NCI-H2029 (cell line): ENCODE measurements at places on chromosomes 2 and 18.

GRCh38 chr2:151817929-151818328, 10.3 kb downstream of the ARL5A start:
- no peak for DNase-seq

DNA sequence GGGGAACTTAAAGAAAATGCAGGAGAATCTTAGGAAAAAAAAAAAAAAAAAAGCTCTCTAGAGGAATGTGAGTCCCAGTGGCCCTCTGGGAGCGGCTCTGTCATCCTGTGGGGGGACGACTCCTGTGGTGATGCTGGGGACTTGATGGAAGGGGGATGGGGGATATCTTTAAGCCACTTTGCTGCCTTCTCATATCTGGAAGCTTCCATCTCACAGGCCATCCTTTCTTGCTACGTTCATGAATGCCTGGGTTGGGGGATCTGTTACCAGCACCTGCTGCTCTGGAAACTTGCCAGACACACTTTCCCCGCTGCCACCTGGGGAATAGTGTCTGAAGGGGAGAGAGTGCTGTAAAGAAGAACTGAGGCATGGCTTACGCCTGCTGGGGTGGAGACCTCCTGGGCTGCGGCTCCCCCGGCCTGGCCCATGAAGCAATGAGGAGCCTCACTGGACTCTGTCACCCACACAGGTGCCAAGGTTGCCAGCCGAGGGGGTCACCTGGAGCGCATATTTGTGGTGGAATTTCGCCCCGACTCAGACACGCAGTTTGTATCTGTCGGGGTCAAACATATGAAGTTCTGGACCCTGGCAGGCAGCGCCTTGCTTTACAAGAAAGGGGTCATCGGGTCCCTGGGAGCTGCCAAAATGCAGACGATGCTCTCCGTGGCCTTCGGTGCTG, 92.8 kb downstream of the RTN4 start:
- no peak for DNase-seq

DNA sequence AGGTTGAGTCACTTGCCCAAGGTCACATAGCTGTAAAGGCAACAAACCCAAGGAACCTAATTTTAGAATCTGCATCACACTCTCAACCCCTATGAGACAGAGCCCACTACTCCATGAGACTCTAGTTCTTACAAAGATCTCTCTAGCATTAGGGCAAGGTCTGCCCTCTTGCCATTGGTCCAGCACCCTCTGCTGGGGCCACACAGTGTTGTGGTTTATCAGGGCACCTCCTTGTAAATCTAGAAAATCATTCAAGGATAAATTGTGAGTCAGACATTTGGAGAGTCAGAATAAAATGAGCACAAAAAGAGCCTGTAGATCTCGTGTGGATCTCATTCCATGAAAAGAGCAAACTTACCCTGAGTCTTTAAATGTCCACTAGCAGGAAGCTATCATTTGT, 91.2 kb downstream of the SLC8A1 start:
- no peak for DNase-seq

GRCh38 chr2:10462178-10463083, 14.3 kb upstream of the ODC1 start:
- no peak for DNase-seq

DNA sequence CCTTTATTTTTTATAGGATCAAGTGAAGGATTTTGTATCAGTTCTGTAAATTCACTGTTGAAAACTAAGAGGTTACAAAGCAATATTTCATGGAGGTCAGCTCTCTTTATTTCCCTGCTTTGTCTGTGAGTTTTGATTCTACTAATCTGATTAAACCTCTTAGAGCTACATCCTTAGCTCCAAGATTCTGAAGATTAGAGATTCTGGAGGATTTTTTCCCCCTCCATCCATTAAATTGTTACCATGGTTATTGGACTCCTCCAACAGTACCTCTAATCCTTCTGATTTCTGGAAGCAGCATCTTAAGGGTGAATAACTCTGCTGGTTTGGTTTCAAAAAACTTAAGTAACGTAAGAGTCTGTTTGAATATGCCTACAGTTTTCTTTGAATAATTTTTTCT, 110.0 kb downstream of the TANC1 start:
- no peak for DNase-seq

DNA sequence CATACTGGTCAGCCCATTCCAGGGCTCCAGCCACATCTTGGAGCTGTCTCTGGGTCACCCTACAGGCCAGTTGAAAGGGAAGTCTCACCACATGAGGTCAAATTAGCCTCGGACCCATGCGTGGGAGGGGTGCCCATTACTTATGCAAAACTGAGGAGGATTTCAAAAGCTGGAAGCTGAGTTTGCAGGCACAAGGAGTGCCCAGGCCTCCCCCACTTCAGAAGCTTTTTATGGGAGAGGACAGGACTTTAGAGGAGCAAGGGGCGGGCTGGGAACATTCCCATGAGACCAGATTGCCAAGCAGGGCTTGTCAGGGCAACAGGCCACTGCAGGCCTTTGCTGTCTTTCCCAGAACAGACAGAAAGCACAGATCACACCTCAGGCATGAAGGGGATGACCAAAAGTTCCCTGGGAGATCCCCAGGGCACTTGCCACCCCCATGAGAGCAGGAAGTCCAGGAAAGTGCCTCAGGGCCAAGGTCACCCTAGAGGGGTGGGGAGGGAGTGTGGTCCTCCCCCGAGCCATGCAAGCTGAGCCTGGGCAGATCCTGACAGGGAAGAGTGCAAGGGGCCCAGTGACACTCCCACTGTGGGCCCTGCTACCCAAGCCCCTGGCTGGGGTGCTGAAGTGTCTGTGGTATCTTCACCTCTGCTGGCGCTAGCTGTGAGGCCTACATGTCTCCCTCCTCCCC, 267.7 kb downstream of the BCL11A start:
- no peak for DNase-seq

DNA sequence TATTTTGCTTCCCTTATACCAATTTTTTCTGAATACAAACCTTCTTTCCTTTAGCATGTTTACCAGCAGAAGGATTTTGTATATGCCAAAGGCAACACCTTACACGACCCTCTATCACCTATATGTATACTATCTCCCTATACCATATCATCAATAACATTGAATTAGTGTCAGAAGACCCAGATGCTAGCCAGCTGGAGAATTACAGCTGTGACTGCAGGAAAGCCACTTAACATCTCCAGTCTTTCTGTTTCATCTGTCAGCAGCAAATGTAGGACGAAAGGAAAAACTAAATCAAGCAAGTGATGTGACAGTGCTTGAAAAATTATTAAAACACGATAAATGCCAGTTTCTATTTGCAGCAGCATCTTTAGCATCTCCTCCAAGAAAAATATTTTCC, 193.7 kb downstream of the STK39 start:
- DNase-seq, result no peak

GRCh38 chr2:29119211-29119610, 4.0 kb downstream of the CLIP4 start:
- DNase-seq, result no peak

- DNase-seq, result no peak
Observed at GRCh38 chr18:22980394-22980793, 47.3 kb downstream of the RBBP8 start.

GRCh38 chr2:54678719-54679118, 44.7 kb upstream of the EML6 start:
- DNase-seq, result no peak

DNA sequence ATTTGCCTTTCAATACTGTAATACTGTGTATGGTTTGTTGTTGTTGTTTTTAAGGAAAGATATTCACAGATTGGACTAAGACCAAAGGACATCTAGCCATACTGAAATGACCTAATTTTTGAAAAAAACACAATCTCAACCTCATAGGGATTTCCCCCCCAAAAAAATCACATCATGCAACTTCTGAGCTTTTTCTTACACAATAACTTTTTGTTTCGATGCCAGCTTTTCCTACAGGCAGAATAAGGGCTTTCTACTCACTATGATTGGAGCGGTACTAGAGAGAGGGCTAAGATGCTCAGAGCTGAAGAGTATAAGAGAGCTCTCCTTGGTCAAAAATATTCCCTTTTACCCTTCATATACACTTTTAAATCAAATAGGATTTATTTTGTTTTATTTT, 32.4 kb upstream of the SLC3A1 start:
- no peak for DNase-seq

GRCh38 chr2:67374481-67374880, 22.7 kb upstream of the ETAA1 start:
- no peak for DNase-seq

- no peak for DNase-seq
Observed at GRCh38 chr2:171807831-171808393, 86.1 kb downstream of the SLC25A12 start.

GRCh38 chr2:12890066-12890465, 173.3 kb downstream of the TRIB2 start:
- DNase-seq, result no peak

GRCh38 chr2:33021542-33022227, 74.9 kb downstream of the LTBP1 start:
- no peak for DNase-seq

- DNase-seq, result no peak
Observed at GRCh38 chr2:217147818-217148217, 288.0 kb upstream of the TNP1 start.

DNA sequence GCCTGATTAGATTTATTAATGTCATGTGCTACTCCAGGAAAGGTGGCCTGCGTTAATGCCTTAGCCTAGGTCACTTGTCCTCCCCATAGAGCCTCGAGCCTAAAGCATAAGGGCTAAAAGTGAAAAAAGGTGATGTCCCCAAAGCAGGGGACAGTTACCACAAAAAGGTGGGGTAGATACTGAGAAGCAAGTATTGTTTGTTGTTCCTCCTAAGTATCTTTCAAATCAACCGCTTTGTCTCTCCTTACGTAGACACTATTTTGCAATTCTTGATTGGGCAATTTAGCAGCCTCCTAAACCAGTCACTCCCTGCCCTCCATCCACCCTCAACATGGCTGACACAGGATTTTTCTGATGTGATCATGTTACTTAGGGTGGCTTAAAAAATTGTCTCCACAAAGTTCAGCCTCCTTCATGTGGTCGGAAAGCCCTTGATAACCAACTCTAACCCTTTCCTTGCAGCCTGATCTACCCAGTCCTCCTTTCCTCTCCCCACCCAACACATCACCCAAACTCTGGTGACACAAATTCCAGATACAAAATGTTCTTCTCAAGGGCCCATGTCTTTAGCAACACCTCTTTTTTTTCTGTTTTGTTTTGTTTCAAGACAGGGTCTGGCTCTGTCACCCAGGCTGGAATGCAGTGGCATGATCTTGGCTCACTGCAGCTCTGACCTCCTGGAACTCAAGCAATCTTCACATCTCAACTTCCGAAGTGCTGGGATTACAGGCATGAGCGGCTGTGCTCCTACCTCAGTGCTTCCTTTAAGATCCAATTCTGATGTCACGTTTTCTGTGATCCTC, 6.9 kb downstream of the INHA start:
- DNase-seq, result no peak

DNA sequence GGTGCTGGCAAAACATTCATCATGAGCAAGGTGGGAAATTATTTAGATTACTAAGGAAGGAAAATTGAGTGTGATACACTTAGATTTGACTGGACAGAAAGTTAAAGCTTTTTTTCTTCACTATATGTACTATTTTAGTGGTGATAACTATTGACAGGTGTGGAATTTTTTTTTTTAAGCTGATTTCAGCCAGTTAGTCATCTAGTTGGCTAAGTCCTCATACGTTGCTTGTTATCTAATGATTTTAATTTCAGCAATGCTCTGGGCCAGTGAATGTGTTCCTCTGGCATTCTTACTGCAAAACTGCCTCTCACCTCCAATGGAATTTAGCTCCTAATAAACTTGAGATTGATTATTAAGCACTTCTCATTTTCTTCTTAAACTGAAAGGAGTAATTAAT, 1223.2 kb upstream of the ACVR2A start:
- no peak for DNase-seq

- no peak for DNase-seq
Observed at GRCh38 chr2:142045641-142046040, 85.2 kb downstream of the LRP1B start.

DNA sequence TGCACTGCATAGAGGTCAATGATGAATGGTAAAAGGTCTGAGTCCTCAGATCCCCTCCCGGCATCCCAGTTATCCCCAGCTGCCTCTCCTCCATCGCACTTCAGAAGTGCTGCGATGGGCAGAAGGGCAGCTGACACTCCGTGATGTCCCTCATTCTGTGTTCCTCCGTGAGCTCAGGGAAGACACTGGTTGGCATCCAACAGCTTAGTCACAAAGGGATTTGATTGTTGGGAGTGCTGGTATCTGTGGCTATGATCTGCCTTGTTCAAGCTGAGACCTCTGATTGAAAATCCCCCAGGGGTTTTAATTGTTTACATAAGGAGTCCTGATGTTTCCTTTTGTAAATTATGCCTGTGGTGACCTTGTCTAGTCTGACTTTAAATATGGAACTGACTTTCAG, 19.0 kb upstream of the SAG start:
- DNase-seq, result no peak

- DNase-seq, result no peak
Observed at GRCh38 chr2:210443527-210443926, 33.0 kb downstream of the LANCL1 start.

- DNase-seq, result no peak
Observed at GRCh38 chr2:222709191-222709891, 37.9 kb downstream of the MOGAT1 start.
